ENCODE measurements at places on chromosomes 16 and 17. TPM values are rescaled to one million over a fixed set of nuclear protein-coding genes. Genes with fewer than 3 reads are reported as not detected.

The CDRT15L2 gene
- not detected for total RNA-seq

The TBC1D28 gene
- not detected for total RNA-seq

The TMC5 gene
- total RNA-seq, result not detected

The ZSCAN10 gene
- not detected for total RNA-seq

The PRR35 gene
- not detected for total RNA-seq

The GPR179 gene
- total RNA-seq, result not detected

The LRRC46 gene
- total RNA-seq, result 0.16 TPM

The SHISA9 gene
- total RNA-seq, result 0.57 TPM

The PROCA1 gene
- total RNA-seq, result 1.1 TPM

The SOX15 gene
- 0.06 TPM for total RNA-seq

The CES3 gene
- total RNA-seq, result not detected

The ITGB3 gene
- total RNA-seq, result 44.5 TPM

The MPO gene
- total RNA-seq, result under 0.01 TPM

The PDE6G gene
- total RNA-seq, result 3.5 TPM

The CALB2 gene
- not detected for total RNA-seq

The LDHD gene
- total RNA-seq, result 0.97 TPM

The ARHGAP23 gene
- total RNA-seq, result 86.3 TPM
